ENCODE measurements at places on chromosomes 3 and 15.
A peak's percentile ranks its signal among the peaks of the same experiment; 100 is the strongest.

DNA sequence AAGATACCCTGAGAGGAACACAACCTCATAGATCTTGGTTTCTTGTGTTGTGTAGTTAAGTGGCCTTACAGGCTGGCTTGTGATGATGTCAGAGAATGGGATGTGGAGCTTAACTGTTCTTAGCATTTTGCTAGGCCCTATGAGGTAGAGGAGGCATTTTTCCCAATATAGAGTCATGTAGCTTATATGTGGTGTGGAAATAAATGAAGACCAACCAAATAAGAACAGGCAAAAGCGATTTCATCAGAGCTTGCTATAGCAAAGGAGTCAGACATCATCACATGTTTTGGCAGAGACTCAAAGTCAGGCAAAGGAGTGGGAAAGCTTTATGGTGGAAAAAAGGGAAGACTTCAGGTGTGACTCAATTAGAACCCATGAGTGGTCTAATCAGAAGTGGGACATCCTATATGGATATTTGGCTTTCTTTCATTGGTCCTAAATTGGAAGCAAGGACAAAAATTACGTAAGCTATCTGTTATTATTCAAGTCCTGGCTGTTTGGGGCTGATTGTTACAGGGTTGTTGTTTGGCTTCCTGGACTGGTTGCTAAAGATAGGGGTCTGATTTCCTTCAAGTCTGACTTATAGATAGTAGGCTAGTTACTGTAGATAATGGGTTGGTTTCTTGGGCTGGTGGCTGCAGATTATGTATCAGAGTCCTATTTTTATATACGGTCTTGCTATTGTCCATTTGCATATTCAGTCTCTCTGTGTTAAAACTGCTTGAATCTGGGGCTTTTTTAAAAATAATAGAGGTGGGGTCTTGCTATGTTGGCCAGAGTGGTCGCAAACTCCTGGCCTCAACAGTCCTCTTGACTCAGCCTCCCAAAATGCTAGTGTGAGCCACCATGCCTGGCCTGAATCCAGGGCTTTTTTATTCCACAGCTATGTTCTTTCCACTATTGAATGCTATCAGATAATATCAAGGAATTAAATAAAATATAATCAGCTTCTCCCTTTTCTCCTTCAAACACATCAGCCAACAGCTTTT is 30.3 kb upstream of the SETD2 start:
- no peak for DNase-seq

DNA sequence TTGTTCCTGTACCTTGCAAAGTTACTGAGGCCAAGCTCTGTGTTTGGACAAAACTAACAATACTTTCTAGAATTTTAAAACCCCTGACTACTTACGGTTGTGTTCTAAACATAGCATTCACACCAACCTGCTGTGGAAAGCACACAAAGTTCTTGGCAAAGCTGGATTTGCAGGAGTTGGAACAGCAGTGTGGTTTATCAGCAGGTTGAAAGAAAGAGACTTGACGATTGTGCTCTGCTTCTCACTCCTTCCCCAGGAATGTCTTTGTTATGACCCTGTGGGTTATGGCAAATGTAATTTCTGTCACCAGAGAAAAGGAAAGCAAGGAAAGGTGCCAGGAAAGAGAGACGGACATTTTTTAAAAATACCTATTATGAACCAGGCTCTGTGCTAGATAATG is 165.5 kb upstream of the TGFBR2 start:
- no peak for DNase-seq

- no peak for DNase-seq
Measured at GRCh38 chr3:187673012-187673411, 2.8 kb upstream of the SST start.

GRCh38 chr3:18898911-18899310 is 249.4 kb upstream of the KCNH8 start:
- peak; percentile 95 for DNase-seq

DNA sequence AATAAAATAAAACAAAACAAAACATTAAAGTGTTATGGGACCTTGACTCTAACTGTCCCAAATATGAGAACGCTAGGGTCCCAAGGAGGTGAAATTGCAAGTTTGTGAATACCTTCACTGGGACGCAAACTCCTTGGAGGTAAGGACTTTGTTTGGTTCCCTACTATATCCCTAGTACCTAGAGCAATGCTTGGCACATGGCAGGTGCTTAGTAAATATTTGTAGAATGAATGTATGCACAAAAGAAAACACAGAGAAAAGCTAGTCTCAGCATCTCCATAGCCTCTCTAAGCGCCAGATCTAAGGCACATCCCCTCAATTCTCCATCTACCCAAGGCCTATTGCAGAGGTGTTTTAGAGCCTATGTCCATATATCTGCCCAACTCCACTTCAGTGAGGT is 30.5 kb downstream of the GPR176 start:
- no peak for DNase-seq
